Large intestine (tissue), 12 donors: ENCODE measurements at places on chromosomes 12 and 14.

- no peak for DNase-seq
These were observed 843 bp upstream of the HSP90AA1 start for GRCh38 chr14:102087762-102088011.

DNA sequence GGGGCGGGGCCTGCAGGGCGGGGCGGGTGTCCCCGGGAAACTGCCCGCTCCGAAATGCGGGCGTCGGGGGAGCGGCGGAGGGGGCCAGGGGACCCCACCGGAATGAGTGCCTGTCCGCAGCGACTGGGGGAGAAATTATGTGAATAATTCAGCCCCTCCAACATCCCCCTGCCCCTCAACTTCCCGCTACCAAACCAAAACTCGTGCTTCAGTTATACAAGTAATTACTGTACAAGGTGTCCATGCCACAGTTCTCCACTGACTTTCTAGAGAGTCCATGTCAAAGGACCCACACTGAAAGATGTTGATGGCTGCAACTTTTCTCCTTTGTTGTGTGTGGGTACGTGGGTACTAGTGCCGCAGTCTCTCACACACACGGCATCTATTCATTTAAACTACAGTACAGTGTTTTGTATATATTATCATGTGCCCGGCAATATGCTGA lies 414 bp upstream of the CDK17 start:
- peak; percentile 76 for DNase-seq

- no peak for DNase-seq
These were observed 9.6 kb upstream of the HSPB8 start for GRCh38 chr12:119169150-119169549.

DNA sequence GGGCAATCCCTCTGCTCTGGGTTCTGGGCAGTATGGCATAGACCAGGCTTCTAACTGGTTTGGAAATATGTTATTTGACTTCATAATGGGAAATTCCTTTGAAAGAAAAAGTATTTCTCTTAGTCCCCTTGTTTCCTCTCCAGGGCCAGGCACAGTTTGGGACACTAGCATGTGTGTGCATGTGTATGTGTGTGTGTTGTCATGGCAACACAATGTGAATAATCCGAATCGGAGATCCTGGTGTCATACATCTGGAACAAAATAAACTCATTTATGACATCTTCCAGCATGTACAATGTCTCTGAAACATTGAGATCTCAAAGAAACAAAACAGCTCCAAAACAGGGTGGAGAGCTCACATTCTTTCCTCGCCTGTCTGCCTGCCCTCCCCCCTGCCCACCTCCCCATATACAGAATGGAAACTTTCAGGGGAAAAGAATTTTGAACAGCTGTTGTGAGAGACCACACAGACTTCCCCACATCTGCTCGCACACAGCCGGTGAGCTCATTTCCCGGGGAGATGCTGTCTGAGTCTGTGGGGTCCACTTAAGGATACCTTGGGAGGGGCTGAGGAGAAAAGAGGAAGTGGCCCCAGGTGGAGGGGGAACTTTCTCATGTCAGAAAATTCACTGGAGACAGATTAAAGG lies 55.5 kb upstream of the PARP11 start:
- DNase-seq = peak; percentile 43

DNA sequence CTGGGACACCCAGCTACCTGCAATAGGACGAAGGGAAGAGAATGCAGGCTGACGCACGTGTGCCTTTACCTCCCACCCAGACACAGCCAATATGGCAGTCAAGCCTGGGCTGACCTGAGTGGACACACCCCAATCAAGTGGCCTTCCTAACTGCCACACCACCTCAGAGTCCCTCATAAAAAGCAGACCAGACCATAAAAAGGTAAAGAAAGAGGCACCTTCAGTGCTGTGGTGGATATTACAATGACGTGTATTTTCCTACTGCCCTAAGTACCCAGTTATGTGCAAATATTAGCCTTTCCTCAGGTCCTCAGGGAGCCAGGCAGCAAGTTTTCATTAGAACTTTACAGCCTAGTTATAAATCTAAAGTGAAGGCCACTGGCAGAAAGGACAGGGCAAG lies 75.8 kb downstream of the KCNK10 start:
- DNase-seq = no peak

DNA sequence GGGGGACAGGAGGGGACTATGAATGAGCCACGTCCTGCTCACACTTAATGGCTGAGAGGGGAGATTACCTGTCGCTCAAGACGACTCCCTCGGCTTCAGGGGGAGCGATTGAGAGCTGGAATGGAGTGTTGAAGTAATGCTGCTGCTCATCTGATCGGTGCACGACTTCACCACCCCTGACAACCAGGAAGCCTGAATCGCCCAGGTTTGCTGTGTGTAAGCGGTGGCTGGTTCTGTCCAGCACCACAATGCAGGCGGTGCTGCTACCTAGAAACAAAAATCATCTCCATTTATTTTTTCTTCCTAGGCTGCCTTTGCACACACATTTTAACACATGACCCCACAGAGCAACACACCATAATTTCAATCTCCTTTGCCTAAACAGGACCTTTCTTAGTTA lies 37.3 kb downstream of the PPTC7 start:
- no peak for DNase-seq

DNA sequence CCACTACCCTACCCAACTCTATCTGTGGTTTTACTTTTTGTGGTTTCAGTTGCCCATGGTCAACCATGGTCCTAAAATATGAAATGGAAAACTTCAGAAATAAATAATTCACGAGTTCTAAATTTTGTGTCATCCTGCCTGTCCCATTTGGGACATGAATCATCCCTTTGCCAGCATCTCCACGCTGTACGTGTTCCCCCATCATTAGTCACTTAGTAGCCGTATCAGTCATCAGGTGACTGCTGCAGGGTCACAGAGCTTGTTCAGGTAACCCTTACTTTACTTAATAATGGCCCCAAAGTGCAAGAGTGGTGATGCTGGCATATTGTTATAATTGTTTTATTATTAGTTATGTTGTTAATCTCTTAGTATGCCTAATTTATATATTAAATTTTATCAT lies 209.9 kb downstream of the ITPR2 start:
- no peak for DNase-seq

DNA sequence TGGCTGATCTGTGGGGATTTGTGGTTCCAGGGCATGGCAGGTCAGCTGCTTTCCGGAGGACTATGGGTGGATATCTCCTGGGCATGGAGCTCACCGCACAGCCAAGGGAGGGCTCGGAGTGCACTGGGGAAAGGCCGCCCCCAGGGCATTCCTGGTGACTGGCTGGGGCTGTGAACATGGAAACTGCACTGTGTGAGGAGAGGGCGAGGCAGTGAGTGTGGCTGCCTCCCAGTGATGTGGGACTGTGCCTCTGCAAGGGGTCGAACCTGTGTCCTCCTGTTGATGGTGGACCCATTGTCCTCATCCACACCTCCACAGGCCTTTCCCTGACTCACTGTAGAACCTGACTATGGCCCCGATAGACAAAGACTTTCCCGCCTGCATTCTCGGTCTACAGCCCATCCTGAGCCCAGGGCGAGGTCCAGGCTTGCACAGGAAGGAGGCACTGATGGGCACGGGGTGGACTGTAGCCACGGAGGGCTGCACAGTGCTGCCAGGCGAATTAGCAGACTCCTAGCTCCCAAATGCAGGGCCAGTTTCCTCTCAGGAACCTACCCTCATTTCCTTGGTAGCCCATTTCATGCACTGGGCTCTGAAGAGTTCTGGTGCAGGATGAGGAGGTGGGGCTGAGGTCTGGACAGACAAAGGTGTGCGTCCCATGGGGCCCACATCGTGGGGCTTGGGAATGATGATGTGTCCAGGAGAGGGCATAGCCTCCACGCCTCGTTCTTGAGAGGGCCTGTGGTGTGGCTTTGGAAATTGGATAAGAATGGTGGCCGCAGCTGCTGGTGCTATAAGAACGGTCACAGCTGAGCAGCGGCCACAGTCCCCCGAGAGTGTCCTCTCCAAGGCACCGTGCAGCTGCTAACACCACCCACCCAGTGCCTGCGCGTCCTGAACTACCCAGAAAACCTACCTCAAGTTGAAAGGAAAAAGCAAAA lies 415.1 kb downstream of the TMEM121 start:
- no peak for DNase-seq

DNA sequence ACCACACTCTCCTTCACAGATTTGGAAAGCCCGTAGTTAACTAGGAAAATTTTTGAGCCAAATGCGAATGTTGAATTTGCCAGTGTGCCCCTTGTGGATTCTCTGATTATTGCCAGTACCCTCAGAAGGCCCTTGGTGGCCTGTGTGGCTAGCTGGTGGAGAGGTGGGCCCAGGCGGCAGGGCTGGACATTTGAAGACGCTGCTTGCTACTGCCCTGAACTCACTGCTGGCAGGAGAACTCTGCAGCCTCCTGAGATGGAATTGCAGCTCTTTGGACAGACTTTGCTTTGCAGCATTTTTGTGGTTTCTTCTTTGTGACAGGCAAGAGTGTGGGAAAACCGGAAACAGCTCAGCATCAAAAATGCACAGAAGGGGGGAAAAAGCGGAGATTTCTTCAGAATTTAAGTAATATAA lies 97.6 kb downstream of the TGFB3 start:
- DNase-seq = no peak

DNA sequence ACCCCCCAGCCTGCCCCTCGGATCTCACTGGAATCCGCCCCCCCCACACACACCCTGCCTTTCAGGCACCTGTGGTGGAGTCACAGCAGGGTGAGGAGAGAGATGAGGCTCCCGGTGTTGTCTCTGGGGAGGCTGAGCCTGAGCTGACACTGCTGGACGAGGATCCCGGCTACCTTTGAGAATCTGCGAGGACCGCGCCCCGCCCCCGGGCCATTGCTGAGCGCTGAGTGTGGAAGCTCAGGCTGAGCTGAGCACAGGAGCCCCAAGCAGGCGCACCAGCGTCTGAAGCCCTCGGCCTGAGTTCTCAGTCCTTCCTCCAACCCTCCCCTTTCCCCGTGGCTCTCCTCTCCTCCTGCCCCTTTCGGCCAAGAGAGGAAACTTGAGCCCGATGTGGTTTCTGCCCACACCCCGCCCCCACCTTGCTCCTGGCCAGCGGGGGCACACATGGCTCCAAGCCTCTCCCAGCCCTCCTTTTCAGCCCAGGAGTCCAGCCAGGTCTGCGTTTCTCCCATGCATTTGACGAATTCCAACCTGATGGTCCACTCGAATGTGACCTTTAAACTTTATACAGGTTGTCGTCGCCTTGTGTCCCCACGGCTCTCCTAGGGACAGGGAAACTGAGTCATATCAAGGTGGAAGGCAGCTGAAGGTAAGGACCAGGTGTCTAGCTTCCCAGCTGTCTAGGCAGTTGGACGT lies at the start of gene NFE2:
TSS of gene NFE2 (minus strand) at position 284 of the 696 bp plus-strand sequence. CDS start 5,767 bp downstream, outside the sequence.
- DNase-seq = peak; percentile 50

- DNase-seq = no peak
These were observed 30.2 kb downstream of the BEGAIN start for GRCh38 chr14:100556936-100557505.

DNA sequence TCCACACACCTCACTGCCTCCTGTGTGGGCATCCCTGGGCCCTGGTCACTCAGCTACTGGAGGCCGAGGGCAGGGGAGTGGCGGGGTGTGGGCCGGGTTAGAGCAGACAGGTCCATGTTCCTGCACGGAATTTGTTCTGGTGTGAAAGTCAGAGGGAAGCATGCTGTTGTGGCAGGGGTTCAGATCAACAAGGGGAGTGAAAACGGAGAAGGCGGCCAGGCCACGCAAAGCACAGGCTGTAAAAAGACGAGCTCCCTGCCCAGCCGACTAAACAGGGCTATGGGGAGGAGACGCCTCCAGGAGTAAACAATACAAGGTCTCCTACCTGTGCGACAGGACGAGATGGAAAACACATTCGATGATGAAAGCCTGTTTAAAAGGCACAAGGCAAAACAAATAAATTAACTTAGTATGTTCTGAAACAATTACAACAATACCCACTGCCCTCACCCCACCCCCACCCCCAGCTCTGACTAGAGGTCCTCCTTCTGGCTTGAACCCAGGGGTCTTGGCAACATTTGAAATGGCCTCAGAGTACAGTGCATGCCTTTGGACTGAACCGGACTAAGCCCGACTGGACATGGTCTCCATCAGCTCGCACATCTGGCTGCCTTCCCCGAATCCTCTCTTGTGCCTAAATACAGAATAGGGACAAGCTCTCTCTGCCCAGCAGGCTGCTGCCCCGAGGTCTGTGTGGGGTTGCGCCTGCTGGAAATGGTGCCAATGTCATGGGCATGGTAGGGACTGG lies 274.9 kb upstream of the DIO3 start:
- DNase-seq = no peak

- DNase-seq = peak; percentile 43
These were observed 38.6 kb downstream of the MGST1 start for GRCh38 chr12:16385782-16386646.

GRCh38 chr14:104120281-104120741 lies 18.1 kb upstream of the KIF26A start:
- DNase-seq = no peak

DNA sequence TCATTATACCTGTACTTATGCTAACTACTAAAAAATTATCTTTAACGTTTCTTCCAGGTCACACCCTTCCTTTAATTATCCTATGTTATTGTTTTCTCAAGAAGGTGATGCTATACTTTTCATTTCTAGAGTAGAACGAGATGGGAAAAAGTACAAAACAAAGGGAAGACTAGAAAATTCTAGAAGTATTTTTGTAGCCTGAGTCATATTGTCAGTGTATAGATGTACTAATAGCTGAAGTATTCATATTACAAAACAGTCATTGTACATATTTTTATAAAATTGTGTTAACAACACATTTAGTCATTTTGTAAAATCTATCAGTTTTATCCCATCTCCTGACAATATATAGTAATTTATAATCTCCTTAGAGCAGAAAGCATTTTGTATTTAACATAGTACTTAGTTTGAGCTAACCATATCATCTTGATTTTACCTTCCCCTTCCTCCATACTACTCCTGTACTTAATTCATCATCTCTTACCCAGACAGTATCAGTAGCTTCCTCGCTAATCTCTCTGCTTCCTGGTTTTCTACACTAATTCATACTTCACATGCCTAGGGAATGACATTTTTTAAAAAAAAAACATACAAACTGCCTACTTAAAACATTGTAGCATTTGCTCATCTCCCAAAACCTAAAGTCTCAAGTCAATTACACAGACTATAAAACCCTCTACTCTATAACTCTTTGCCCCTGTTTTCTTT lies 920.9 kb downstream of the RPS29 start:
- no peak for DNase-seq

DNA sequence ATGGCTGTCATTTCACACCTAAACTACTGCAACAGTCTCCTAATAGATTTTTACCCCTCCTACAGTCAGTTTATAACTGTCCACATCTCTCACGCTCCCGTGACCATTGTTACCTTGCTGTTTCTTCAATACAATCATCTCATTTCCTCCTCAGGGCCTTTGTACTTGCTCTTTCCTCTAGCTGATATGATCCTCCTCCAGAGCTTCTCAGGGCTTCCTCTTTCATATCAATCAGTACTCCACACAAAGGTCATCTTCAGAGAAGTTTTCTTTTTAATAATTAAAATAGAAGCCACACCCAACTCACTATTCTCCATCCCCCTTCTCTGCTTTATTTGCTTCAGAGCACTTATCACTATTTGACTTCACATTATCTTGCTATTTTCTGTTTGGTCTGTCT lies 508.2 kb downstream of the NELL2 start:
- DNase-seq = peak; percentile 32

DNA sequence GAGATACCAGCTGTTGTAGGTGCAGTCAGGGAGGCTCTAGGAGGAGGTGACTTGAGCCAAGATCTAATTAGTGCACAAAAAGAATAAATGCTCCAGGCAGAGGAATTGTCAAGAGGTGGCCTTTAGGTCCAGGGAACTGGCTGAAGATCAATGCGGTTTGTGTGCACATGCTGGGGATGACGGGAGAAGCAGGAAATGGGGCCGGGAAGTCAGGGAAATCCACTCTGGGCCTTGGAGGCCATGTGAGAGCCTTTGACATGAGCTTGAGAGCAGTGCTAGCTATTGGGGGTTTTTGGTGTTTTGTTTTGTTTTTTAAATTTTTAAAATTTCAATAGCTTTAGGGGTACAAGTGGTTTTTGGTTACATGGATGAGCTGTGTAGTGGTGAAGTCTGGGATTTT lies 67.4 kb downstream of the MVK start:
- DNase-seq = no peak
